ENCODE measurements at places on chromosomes 11 and 22. TPM values are rescaled to one million over a fixed set of nuclear protein-coding genes. Genes with fewer than 3 reads are reported as not detected.

Gene DDTL
- total RNA-seq, result 1.8 TPM

Gene BARX2
- not detected for total RNA-seq

DNA sequence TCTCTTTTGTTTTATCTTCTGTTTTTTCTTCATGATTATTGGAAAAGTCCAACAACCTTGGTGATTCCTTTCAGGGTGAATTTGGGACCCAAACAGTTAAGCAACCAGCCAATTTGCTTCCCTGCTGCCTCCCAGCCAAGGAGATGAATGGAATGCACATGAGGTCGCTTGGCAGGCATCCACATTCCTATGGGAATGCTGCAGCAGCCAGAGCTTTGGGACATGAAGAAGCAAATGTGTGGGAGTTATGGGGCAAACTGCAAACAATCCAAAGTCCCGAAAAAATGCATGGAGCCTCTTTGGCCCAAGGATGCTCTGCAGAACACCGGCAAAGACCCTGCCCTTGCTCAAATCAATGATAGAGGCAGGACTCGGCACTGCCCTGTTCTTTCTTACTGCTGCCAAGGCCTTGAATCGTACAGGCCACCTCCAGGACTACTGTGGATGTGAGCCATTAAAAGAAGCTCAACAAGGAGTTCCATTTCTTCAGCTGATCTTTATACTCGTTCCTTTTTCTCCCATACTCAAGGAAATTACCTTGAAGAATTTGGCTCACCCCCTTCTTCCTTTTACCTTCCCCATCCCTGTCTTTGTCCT is 117.3 kb upstream of the TEAD1 start:
- DNase-seq, result peak; percentile 64

GRCh38 chr11:132576706-132577105 is 955.6 kb downstream of the OPCML start:
- peak; percentile 73 for DNase-seq

GRCh38 chr11:134376150-134376921 is 35.7 kb downstream of the B3GAT1 start:
- DNase-seq, result peak; percentile 61

- DNase-seq, result no peak
These were observed 71.7 kb downstream of the FDX1 start for GRCh38 chr11:110501428-110501827.
